ENCODE measurements at places on chromosomes 1 and 21. TPM values are rescaled to one million over a fixed set of nuclear protein-coding genes. Genes with fewer than 3 reads are reported as not detected.

The MPL gene
- total RNA-seq = not detected

The HMCN1 gene
- 6.9 TPM for total RNA-seq

The SPATC1L gene
- total RNA-seq = 30.8 TPM

The AKT3 gene
- total RNA-seq = 21.2 TPM

The ESRRG gene
- 0.65 TPM for total RNA-seq

The MMP23B gene
- total RNA-seq = 90.0 TPM

The CR1L gene
- total RNA-seq = not detected

The TCHH gene
- not detected for total RNA-seq
